ENCODE measurements at places on chromosomes 12 and 14.

GRCh38 chr12:43976027-43976426 lies 140.1 kb downstream of the TMEM117 start:
- no peak for DNase-seq

DNA sequence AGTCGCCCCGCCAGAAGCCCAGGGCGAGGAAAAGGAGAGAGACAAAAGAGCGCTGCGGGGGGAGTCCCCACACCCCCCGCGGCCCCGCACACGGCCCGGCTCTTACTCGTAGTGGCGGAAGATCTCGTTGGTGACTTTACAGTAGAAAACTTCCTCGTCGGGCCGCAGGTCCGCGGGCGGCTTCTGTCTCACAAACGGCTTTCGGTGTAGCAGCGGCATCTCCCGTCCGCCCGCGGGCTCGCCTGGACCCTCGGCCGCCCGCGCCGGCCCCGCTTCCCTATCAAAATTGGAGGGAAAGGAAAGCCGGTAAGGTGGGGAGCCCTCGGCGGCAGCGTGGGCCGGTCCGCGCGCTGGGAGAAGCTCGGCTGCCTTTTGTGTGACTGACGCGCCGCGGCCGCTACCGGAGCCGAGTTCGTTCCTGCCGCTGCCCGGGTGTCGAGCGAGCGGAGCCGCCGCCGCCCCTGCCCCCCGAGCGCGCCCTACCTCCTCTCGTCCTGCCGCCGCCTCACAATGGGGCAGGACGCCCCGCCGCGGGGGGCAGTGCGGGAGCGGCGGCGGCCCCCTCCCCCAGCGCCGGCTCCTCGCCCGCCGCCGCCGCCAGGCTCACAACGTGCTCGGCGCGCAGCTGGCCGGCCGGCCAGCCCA lies 652 bp downstream of the BAZ1A start:
- DNase-seq = no peak

DNA sequence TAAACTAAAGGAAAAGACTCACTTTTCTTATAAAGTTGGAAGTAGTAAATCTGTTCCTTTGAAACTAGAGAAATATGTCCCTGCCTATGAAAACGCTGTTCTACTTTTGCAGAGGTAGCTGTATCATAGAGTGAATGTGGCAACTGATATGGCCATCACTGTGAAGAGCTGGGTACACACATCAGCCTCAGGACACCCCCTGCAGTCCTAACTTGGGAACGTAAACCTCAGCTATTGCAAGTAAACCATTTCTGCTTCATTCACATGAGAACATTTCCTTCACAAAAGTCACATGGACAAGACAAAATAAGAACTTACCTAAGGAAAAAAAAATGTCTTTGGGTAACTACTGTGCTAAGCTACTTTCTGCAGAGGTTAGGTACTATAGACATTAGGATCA lies 233.3 kb upstream of the PPFIA2 start:
- no peak for DNase-seq

- peak; percentile 5 for DNase-seq
Observed at GRCh38 chr12:76144245-76144549, 59.7 kb upstream of the NAP1L1 start.

DNA sequence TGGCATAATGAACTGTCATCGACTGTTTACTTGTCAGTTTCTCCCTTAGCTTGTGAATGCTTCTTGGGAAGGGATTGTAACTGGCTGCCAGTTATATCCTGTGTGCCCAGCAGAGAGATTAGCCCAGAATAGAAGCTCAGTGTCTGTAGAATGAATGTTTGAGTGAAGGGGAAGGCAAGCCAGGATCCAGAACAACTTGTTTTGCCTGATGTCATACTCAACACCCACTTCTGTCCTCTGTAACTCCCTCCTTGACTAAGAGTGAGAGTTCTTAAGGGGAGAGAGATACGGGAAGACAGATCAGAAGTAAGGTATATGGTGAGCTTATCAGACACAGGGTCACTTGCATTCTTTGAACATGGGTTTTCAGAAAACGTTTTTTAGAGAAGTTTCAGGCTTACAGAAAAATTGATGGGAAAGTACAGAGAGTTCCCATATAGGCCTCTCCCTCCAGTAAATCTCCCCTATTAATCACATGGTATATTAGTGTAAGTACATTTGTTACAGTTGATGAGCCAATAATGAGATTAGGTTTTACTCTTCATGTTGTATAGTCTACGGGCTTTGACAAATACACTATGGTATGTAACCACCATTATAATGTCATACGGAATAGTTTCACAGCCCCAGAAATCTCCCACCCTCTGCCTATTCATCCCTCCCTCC lies 5.6 kb upstream of the SPPL3 start:
- DNase-seq = no peak

DNA sequence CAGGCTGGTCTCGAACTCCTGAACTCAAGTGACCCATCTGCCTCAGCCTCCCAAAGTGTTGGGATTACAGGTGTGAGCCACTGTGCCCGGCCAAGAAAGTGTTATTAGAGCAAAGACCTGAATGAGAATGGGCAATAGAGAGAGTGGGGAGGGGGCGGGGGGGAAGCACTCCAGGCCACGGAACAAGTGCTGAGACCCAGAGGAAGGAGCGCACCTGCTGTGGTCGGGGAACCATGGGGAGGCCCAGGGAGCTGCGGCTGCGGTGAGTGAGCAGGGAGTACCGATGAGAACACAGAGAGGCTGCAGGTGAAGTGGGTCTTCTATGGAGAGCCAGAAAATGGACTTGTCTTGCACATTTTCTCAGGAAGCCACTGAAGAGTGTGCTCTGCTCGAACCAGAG lies 10.8 kb downstream of the SMIM41 start:
- no peak for DNase-seq

- no peak for DNase-seq
Observed at GRCh38 chr12:94240171-94240570, 91.8 kb downstream of the PLXNC1 start.

DNA sequence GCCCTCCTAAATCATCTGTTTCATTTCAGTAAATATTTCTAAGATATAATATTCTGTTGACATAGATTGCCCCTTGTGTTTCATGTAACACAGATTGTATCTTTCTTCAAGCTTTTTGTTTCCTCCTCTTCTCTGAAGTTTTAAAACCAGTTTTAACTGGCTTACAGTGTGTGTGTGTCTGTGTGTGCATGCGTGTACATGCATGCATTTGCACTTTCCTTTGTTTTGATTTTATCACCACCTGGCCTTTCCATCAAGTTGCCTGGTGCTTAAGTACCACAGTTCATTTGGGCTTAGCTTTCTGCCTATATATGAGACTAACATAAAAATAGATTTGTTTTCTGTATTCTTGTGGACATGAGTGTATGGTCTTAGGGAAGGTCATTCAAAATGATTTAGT lies 31.9 kb downstream of the ETNK1 start:
- no peak for DNase-seq

All from stimulated activated CD8-positive, alpha-beta memory T cell treated with anti-CD3 and anti-CD28 coated beads, Interleukin-7, amount 100 ng/mL, for 1 hour (primary cell).